ENCODE measurements at places on chromosomes 7 and 10.

DNA sequence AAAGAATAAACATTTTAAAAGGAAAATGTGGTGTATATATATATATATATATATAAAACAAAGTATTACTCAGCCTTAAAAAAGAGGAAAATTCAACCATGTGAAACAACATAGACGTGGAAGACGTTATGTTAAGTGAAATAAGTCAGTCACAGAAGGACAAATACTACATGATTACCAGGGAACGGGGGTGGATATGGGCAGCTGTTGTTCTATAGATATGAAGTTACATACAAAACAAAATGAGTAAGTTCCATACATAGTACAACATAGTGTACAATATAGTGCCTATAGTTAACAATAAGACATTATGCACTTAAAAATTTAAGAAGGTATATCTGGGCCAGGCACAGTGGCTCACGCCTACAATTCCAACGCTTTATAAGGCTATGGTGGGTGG is 48.8 kb downstream of the SGMS1 start:
- DNase-seq, result no peak

DNA sequence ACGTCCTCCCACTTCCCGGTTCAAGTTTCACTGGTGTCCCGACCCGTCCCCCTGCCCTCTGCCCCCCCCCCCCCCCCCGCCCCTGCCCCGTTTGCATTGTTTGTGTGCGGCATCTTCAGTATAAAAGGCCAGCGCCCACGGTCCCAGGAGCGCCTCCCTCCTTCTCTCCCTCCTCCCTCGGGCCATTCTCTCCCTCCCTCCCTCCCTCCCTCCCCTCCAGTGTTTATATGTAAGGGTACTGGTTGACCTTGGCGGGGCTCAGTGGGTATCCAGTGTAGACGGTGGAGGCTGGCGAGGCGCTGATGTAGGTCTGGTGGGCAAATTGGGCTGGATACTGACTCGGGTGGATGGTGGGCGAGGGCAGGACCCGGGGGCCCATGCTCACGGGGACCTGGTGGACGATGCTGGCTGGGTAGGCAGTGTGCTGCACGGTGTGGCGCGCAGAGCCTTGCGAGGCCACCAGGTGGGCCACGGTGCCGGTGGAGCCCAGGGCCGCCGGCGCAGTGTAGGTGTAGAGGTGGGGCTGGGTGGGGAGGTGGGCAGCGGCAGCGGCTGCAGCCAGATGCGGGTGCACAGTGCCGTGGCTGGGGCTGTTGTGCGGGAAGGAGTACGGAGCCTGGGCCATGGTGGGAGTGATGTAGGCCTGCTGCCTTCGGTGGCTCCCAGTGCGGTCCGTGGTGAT is 49.4 kb downstream of the CLEC2L start:
- DNase-seq, result no peak

DNA sequence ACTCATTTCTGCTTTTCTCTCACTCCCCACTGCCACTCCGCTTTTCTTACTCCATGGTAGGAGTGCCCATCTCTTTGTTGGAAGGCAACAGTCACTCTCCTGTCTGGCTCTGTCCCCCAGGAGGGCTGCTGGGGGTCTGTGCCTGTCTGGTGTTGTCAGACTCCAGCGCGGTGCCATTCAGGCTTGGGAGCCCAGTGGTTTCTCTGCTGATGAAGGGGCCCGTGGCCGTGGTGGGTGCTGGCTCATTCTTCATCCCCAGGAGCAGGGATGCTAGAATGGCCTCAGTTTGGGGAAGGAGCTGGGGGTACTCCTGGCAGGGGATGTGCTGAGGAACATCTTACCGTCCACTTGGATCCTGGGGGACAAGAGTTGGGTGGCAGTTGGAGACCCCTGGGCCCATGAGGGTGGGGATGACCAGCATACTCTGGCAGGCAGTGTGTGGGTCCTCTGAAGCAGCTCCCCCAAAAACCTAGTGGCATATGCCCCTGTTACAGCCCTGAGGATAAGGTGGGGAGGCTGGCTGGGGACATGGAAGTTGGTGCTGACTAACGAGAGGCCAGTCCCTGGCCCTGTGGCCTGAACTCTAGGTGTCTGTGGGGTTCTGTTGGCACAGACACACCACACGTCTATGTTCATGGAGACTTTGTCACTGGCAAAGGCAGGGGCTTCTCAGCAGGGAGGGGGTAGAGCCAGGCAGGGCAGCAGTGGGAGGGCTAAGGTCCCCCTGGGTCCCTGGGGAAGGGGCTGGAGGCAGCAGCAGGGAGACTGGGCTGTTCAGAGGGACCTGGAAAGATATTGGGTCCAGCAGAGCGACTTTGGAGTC is 102.8 kb upstream of the RET start:
- no peak for DNase-seq

DNA sequence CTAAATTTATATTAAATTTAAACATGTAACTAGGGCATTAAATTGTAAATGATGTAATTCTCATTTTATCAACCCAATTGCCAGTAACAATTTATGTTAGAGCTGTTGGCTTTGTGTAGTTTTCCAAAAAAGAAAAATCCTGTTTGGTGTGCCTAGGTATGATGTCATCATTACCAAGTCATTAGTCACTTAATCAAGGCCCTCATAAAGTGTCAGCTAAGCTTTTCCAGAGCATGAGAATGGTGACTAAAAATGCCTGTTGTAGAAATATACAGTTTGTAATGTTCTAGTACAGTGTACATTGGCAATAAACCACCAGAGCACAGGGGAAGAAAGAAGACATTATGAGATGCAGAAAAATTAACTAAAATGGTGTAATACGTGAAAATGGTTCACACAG is 593.8 kb upstream of the ANKRD30A start:
- DNase-seq, result no peak

- peak; percentile 53 for DNase-seq
Observed at GRCh38 chr7:100675581-100676350, 2.2 kb downstream of the GNB2 start.

DNA sequence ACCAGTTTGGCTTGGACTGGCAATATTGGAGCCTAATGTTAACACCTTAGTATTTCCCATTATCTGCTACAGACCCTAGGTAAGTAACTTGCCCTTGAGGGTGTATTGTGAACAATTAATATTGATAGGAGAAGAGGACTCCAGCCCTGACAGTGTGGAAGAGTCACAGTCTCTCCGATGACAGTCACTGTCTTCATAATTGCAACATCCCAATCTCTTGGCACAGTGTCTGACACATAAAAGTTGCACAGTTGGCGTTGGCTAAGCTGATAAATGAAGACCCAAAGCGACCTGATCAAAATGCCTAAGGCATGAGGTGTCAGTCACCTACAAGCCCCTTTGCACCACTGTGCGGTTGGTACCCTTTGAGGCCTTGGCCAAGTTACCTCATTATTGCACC is 154.7 kb upstream of the AOAH start:
- no peak for DNase-seq

Measured in astrocyte of the spinal cord (primary cell).